CD4-positive, alpha-beta T cell treated with Interleukin-12 subunit alpha and Interleukin-12 subunit beta, for 1 hour (primary cell): ENCODE measurements at places on chromosomes 3 and 15.

- no peak for DNase-seq
These were observed 808.8 kb upstream of the LMCD1 start for GRCh38 chr3:7692866-7693265.

DNA sequence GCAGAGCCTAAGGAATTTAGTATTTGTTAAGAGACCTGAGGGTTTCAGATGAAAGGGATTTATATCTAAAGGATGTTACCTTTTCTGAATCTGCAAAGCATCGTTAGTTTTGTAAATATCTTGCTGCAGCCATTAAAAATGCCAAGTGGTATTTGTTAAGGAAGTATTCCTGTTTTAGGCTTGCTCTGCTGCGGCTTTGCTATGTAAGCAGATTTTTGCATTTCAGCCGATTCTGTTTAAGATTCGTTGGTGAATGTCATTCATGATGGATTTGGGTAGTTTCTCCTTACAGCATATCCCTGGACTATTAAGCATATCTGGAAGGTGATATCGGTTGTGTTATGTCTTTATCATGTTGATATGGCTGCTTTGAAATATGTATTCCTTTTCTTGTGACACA, 1.0 kb downstream of the USP8 start:
- DNase-seq, result no peak

GRCh38 chr3:73538486-73538885, 86.3 kb downstream of the PDZRN3 start:
- DNase-seq, result no peak

GRCh38 chr3:33798418-33799201, at the start of gene PDCD6IP:
TSS of gene PDCD6IP (plus strand) at chr3:33798630. CDS start at chr3:33798729, 99 bp downstream.
- peak; percentile 90 for DNase-seq

DNA sequence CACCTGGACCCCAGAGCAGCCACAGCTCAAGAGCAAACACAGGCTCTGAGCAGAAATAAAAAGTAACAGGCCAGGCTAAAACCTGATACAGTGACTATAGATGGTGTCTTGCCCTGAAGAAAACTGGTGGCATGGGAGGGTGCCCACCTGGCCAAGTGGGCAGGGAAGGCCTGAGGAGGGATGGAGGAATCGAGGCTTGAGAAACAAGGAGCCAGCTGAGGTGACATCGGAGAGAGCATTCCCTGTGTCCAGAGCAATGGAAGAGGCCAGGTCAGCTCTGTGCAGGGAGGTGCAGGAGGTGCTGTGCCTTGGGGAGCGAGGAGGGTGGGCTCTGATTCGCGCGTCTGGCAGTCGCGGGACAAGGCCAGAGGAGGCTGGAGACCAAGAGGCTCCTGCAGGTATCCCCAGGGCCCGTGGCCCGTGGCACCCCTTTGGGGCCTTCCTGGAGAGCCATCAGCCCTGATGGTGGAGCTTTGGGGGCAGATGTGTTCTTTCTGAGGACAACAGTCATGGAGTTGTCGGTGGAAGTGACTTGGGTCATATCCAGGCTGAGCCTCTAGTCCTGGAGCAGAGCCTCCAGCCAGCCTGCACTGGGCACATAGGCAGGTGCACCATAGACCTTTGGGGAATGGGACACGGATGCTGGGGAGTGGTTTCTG, 56.1 kb downstream of the PLXNA1 start:
- DNase-seq, result no peak

GRCh38 chr3:159922861-159923312, 65.7 kb upstream of the IL12A start:
- no peak for DNase-seq

DNA sequence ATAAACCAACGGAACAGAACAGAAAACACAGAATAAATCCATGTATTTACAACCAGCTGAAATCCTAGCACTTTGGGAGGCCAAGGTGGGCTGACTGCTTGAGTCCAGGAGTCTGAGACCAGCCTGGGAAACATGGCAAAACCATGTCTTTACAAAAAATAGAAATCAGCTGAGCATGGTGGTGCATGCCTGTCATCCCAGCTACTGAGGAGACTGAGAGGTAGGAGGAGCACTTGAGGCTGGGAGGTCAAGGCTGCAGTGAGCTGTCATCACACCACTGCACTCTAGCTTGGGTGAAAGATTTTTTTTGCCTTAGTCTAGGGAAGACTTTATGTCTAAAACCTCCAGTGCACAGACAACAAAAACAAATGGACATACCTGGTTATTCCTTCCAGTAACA, 120.7 kb downstream of the STT3B start:
- DNase-seq, result no peak

DNA sequence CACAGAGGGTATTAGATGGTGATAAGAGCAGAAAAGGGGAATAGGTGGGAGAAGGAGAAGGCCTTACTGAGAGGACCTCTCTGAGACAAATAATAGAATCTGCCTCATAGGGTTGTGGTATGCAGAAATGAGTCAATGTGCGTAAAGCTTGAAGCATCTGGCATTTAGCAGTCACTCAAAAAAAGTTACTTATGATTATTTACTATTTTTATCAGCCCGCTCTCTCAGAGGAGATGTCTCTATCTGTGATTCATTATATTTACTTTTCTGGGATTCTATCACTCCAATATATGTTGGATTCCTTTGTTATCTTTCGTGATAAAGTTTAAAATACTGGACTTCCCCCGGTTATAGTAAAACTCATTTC, 4.6 kb upstream of the TM4SF1 start:
- DNase-seq, result no peak

GRCh38 chr3:74643636-74644035, 29.2 kb upstream of the CNTN3 start:
- DNase-seq, result no peak

DNA sequence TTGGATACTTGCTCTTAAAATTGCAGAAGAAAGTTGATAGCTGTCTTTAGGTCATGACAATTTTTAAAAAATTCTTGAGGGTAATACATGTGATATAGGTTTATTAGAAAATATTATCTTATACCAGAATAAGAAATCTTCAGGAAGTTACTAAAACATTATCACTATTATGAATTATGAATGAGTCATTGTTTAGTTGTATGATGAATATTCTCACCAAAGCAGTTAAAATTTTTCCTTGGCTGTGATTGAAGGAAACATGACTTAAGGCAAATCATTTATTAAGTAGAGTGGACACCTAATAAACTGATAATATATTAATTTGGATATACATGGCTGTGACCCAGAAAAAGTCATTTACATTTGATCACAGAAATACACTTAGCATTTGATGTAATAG, 30.1 kb downstream of the APPL1 start:
- no peak for DNase-seq

GRCh38 chr3:178482981-178483380, 53.3 kb upstream of the KCNMB2 start:
- DNase-seq, result no peak

GRCh38 chr15:86846036-86846435, 766.4 kb downstream of the AGBL1 start:
- DNase-seq, result no peak
